ENCODE measurements at places on chromosomes 4 and X.

DNA sequence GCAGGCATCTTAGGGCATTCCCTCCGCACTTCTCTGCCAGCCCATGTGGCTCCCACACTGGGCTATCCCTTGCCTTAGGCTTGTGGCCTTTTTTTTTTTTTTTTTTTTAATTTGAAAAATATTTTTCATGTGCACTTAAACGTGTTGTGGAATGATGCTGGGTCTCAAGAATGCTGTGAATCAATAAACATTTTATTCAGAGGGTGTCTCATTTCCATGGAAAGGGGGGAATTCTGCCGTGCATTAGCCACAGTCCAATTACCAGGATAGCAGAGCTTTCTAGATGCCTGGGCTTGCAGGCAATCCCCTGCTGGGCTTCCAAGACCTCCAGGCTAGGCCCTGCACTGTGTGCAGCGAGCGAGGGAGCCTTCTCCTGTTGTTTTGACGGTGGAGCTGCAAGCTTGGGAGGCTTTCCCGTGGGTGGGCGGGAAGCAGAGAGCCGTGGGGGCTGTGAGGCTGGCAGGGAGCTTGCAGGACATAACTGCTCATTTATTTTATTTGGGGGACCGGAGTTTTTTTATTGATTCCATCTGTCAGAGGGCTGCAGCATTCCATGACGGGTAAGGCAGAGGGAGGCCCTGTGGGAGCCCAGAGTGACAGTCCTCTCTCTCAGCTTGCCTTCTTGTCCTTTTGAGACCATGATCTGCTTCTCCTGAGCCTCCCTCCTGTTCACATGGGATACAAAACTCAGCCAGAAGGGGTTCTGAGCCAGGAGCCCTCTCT, 2.6 kb upstream of the CPZ start:
- no peak for DNase-seq

DNA sequence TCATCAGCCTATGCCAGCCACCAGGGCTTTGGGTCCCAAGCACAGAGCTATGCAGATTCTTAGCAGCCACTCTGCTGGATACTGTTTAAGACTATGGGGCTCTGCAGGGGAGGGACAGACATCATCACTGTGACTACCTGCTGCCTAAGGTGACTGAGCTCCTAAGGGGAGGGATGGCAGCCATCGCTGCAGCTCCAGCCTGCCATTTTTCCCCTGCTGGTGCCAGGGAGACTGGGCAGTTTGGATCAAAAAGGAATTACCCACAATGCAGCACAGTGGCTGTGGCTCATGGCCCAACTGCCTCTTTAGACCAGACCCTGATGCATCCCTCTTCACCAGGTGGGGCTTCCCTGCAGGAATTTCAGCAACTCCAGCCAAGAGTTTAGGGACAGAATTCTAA, 28.6 kb upstream of the INPP4B start:
- no peak for DNase-seq

DNA sequence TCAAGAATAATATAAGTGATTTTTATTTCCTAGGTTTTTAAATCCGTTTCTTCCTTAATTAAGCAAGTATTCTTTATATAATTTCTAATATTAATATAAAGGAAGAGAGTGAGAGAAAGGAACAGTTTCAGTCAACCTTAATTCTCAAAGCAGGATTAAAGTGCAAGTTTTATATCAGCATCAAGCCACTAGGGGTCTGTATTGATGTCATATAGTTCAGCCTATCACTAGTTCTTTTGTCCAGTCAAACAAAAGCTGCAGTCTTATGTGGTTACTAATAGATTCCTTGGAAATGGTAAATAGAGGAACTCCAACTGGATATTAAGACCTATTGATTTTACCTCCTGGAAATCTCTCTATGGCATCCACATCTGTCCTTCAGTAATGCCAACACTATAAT, 82.0 kb downstream of the NAP1L3 start:
- DNase-seq = no peak

- peak; percentile 36 for DNase-seq
These were observed 812 bp upstream of the KDM6A start for GRCh38 chrX:44871931-44872820.

GRCh38 chrX:136608295-136608933, 39.5 kb upstream of the CD40LG start:
- no peak for DNase-seq

GRCh38 chrX:153879741-153880439, 6.1 kb downstream of the L1CAM start:
- no peak for DNase-seq

- DNase-seq = no peak
These were observed 21.2 kb upstream of the LAMTOR3 start for GRCh38 chr4:99915449-99915848.

GRCh38 chr4:18209448-18209847, 187.9 kb upstream of the LCORL start:
- no peak for DNase-seq

DNA sequence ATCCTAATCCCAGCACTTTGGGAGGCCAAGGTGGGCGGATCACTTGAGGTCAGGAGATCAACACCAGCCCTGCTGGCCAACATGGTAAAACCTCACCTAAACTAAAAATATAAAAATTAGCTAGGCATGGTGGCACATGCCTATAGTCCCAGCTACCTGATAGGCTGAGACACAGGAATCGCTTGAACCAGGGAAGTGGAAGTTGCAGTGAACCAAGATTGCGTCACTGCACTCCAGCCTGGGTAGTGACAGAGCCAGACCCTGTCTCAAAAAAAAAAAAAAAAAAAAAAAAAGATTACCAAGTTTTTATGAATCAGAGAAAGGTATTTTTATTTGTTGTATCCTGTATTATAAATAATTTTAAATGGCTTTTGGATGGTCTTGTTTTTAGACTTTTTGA, 15.1 kb downstream of the TRAPPC11 start:
- DNase-seq = no peak

DNA sequence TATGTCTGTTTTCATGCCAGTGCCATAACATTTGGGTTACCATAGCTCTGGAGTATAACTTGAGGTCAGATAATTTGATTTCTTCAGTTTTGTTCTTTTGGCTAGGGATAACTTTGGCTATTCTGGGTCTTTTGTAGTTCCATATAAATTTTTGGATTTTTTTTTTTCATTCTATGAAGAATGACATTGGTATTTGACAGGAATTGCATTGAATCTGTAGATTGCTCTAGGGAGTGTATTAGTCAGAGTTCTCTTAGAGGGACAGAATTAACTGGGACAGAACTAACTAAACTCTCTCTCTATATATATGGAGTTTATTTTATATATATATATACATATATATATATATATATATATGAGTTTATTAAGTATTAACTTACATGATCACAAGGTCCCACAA, 32.2 kb upstream of the SLIT2 start:
- no peak for DNase-seq

- DNase-seq = no peak
These were observed 382.8 kb downstream of the KLHL4 start for GRCh38 chrX:87900320-87900908.

DNA sequence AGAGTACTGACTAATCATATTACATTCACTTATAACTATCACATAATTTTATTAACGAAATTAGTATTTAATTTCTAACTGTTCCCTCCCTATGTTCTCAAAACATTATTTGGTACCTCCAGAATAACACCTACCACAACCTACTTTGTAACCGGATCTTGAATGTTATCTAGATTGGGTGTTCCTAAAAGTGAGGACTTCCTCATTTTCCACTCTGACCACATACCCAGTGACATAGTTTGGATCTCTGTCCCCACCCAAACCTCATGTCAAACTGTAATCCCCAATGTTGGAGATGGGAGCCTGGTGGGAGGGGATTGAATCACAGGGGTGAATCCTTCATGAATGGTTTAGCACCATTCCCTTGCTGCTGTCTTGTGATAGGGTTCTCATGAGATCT, 21.8 kb downstream of the NR3C2 start:
- DNase-seq = no peak

DNA sequence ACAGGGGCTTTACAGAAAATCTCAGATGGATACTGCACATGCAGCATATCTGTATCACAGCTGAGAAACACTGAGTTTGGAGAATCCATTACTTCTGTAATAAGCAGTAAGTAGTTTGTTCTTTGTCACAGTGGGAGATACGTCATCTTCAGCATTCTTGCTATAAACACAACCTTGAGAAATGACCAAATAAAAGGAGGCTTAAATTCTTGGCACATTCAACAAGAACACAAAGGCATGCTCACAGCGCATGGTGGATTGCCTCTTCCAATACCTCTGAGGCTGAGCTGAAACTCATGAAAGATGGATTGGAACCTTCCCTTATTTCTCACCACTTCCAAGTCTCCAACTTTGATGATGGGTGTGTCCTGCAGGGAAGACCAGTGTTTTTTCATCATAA, 54.5 kb downstream of the ANXA5 start:
- no peak for DNase-seq

- DNase-seq = no peak
These were observed 322.9 kb downstream of the RAPGEF2 start for GRCh38 chr4:159425737-159426305.

GRCh38 chr4:100688368-100688767, 170.5 kb upstream of the EMCN start:
- DNase-seq = no peak

DNA sequence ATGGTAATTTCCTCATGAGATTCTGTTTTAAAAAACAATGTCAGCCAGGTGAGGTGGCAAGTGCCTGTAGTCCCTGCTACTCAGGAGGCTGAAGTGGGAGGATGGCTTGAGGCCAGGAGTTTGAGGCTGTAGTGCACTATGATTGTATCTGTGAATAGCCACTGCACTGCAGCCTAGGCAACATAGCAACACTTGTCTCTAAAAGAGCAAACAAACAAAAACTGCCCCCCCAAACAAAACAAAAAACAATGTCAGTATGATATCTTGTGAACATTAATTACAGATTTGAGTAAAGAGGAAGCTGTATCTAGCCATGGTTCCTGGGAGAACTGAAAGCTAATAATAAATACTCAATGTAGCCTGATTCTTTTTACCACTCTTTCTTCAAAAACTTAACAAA, 6.8 kb upstream of the MSL3 start:
- no peak for DNase-seq

GRCh38 chrX:70433848-70434351, 10.7 kb upstream of the DLG3 start:
- DNase-seq = peak; percentile 71

- no peak for DNase-seq
These were observed 89.5 kb downstream of the TASL start for GRCh38 chrX:30488092-30488491.

GRCh38 chr4:114286262-114286810, 306.9 kb upstream of the ARSJ start:
- DNase-seq = no peak

DNA sequence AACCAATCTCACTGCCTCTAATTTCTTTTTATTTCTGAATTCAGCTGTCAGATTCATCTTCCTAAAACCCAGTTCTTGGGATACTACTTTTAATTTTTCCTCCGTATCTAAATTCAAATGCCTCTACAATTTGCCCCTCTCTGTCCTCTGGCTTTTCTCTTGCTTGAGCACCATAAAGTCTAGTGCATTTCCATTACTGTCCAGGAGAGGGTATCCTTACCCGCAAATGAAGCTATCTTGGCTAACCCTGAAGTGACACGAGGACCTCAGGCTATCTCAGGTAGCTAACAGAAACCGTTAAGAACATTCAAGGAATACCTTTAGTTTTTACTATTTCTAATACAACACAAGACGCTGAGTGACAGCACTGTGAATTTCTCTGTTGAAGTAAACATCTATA, 49.4 kb upstream of the PRR32 start:
- DNase-seq = no peak

GRCh38 chr4:88291003-88291402, 6.6 kb upstream of the PPM1K start:
- DNase-seq = peak; percentile 22

DNA sequence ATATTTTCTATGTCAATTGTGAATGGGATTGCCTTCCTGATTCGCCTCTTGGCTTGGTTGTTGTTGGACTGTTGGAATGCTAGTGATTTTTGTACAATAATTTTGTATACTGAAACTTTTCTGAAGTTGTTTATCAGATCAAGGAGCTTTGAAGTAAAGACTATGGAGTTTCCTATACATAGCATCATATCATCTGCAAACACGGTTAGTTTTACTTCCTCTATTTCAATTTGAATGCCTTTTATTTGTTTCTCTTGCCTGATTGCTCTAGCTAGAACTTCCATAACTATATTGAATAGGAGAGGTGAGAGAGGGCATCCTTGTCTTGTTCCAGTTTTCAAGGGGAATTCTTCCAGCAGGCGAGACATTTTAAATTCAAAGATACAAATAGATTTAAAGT, 226.5 kb downstream of the FBXO8 start:
- no peak for DNase-seq

DNA sequence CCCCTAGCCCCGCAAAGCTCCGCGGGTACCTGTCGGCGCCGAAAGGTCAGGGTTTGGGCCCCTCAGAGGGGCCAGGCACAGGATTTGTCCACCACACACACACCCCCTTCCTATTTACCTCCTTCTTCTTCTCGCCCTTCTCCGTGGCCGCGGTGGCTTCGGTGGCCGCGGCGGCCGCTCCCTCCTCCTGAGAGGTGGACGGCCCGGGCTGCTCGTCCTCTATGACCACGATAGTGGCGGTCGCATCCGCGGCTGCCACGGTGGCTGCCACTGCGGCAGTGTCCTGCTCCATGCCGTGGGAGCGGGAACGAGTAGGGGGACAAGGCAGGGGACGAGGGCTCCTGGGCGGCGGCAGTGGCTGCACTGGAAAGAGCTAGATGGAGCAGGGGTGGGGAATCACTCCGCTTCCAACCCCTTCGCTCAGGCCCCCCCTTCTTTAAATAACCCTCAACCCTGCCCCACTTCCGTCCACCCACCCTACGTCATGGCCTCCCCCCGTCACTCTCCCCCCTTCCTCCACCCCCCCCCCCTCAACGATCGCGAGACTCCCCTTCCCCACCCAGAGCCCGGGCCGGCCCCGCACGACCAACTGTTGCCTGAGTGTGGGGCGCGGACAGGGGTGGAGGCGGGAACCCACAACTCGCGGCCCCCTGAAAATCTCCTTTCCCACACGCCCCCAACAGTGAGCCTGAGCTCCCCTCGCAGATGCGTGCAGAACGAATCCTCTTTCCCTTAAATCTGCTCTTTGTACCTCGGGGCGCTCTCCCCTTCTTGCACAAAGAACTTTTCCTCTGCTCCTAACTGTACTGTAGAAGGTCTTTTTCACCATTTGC, at the start of gene SMARCA1:
Gene SMARCA1, minus strand, starts transcription at position 412 of the 833 bp plus-strand sequence. Its CDS starts 120 bp downstream, at position 292.
- DNase-seq = no peak

- DNase-seq = no peak
These were observed 10.3 kb downstream of the CYP4V2 start for GRCh38 chr4:186201535-186202230.
